Fibroblast of skin of abdomen (primary cell): ENCODE measurements at places on chromosomes 16 and 17.
A peak's percentile ranks its signal among the peaks of the same experiment; 100 is the strongest.

DNA sequence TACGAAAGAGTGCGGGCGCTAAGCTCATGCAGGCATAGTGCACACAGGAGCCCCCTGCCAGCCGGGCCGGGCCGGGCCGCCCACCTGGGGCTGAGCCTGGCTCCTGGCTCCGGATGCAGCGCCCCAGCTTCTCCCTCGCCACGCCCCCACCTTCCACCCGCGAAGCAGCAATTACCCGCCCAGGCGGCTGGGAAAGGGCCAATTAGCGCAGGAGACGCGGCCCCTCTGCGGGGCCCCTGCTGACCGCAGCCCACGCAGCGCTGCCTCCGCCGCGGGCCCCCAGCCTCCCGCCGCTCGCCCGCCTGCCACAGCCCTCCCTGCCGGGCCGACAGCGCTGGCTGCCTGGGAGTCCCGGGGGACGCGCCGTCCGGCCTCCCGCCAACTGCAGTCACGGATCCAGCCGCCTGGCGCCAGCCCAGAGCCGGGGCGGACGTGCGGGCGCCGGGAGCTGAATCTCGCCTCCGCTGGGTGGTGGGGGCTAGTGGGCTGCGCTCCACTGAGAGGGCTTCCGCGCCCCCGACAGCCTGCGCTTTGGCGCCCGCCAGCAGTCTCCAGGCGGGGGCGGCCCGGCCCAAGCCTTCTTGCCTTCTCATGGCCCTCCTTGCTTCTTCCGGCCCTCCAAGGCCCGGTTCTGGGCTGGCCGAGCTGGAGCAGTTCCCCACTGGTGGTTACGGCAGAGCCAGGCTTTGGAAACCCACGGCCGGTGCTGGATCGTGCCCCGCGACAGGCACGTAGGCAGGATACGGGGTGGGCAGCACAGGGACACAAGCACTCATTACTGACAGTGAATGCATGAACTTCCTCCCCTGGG, 14.9 kb upstream of the CBFB start:
- peak; percentile 73 for DNase-seq

- no peak for DNase-seq
Observed at GRCh38 chr16:57134982-57135381, 42.6 kb downstream of the CPNE2 start.

GRCh38 chr17:68353111-68353521, 61.8 kb downstream of the ARSG start:
- no peak for DNase-seq

DNA sequence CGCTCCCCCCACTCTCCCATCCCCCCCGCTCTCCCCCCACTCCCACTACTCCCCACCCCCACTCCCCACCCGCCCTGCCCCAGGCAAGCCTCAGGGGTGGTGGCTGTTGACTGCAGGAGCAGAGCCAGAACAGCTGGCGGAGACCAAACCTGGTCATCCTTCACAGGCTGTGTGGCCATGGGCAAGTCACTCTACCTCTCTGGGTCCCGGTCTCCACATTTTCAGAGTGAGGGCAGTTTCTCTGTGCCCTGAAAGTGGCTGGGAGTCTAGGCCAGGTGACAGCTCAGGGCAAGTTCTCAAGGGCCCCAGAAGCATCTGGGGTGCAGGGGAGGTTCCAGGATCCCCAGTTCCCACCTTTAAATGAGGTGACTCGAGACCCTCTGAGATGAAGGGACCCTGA, 15.1 kb upstream of the BAHCC1 start:
- no peak for DNase-seq

DNA sequence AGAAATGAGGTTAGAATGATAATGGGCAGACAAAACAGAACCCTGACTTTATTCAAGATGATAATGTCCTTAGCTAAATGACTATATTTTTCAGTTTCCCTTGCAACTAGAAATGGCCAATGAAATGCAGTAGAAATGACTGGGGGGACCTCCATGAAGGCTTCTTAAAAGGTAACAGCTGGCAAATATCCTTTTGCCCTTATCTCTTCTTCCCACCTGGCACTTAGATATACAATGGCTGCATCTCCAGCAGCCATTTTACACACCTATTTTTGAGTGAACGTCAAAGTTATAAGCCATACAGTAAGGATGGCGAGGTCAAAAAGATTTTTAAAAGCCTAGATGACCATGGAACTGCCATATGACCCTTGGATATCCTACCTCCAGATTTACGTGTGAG, 39.9 kb downstream of the USP32 start:
- no peak for DNase-seq

GRCh38 chr16:54353097-54353496, 66.5 kb upstream of the IRX3 start:
- DNase-seq, result no peak

- no peak for DNase-seq
Observed at GRCh38 chr17:71572343-71572742, 548.5 kb upstream of the SOX9 start.

DNA sequence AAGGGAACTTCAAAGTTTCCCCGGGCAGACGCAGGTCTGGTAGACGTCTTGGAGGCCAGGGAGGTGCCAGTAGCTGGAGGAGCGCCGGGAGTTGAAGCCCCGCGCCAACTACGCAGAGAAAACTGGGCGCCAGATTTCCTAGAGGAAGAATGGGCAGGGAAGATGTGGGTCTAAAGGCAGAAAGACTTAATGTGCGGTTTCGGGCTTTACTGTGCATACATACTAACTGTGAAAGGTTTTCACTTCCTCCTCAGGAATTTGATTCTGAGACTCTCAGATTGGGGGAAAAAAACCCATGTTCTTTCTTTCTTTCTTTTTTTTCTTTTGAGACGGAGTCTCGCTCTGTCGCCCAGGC, 331 bp upstream of the ZNF287 start:
- DNase-seq, result no peak

DNA sequence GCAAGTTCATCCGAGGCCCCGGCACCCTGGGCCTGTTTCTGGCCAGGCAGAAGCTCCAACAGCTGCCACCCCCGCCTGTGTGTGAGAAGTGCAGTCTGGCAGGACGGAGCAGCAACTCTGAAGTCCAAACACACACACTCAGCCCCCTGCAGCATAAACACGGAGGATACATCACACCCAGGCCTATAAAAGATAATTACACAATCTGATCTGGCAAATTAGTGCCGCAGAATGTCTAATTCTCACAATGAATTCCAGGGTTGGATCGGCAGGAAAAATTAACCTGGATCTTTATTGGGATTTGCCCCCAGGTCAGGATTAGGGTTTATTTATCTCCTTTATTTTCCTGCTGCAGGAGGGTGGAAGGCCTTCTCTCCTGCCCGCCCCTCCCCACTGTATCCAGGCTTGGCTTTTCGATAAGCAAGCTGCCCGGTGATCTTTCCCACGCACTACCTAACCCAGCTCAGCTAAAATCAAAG, 311.4 kb downstream of the SOX9 start:
- DNase-seq, result no peak

DNA sequence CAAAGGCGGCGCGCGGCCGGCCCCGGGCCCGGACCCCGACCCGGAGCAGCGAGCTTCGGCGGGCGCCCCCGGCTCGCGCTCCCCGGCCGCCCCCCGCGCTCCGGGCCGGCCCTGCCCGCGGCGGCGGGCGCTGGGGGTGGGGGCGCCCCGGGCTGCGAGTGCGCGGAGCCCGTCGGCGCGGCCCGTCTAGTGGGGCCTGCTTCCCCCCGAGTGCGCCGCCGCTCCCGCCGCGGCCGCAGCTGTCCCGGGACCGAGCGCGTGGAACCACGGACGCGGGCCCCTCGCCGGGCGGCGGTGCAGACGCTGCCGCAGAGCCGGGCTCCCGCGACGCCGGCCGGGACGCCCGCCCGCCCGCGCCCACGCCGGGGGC, 308 bp downstream of the ADCY9 start:
- no peak for DNase-seq

DNA sequence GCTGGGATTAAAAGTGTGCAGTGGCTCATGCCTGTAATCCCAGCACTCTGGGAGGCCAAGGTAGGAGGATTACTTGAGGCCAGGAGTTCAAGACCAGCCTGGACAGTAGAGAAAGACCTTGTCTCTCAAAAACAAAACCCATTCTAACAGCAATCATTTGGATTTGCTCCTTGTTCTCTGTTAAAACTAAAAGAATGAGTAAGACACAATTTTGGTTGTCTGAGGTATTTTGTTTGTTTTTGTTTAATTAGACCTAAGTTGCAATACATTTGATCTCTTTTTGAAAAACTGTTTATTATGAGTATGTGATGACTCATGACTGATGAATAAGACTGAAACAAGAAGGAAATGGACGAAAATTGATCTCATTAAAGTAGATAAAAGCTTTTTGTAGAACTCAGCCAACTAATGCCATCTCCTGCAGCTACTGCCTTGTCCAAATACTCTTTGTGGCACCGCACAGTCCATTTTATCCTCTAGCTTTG, 29.0 kb downstream of the GLG1 start:
- DNase-seq, result peak; percentile 61

- peak; percentile 83 for DNase-seq
Observed at GRCh38 chr16:87464691-87465300, 28.0 kb downstream of the ZCCHC14 start.
